ENCODE measurements at places on chromosomes 5 and 9.

DNA sequence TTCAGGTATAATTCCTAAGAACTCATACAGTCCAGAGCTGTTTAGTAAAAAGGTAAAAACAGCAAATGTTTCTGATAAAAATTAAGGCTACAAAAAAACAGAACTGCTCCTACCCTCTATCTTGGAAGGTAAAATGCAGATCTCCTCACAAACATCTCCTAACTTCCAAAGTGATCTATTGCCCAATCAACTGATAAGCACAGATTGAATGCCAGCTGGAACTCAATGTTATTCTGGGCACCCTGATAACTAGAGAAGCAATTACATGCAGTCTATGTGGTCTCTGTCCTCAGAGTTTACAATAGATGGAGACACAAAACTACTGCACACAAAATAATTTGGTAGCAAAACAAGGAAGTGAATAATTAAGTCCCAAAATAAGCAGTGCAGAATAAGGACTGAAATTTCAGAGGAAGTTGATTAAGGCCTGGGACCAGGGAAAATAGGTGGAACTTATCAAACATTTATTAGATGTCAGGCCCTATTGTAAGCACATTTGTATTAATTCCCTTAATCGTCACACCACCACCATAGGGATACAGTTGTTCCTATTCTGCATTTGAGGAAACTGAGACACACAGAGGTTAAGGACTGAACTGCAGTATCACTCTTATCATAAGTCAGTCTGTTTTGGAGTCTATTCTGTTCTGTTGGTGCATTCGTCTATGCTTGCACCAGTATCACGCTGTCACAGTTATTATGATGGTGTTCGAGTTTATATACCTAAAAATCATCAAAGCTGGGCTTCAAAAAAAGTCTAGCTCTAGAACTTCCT is 102.2 kb upstream of the TARS1 start:
- no peak for DNase-seq
- no peaks in the 10 kb centered on the region for H3K36me3 ChIP-seq
- H3K4me3 ChIP-seq = no peak overlapping the region
- H3K27me3 ChIP-seq = no peaks in the 10 kb centered on the region

DNA sequence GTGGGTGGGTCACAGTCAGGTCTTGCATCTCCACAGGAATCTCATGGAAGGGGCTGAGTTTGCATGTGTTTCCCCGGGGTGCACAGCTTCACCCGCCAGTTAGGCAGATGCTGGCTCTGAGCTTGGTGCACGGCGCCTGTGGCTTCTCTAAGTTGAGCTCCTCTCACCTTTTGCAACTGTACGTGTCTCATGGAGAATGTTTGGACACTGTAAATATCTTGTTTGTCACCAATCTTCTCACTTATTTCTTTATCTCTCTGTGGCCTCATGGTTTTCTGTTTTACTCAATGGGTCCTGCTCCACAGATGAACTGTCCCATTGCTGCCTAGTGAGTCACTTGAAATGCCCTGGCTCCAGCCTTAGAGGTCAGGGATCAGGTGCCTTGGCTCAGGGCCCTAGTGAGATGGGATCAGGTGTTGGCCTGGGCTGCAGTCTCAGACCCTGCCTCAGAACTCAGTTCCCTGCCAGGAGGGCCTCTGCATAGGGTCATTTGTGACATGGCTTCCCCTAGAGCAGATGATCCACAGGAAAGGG is 61.6 kb downstream of the WNK2 start:
- H3K27ac ChIP-seq = peak overlapping the region; percentile 27
- H3K36me3 ChIP-seq = no peaks in the 10 kb centered on the region
- DNase-seq = no peak
- H3K4me1 ChIP-seq = peaks cover 42% of the 10 kb centered on the region
- no peak overlapping the region for H3K4me3 ChIP-seq

GRCh38 chr9:11352612-11353011 is 739.8 kb upstream of the PTPRD start:
- H3K27ac ChIP-seq = no peak overlapping the region
- H3K4me1 ChIP-seq = no peaks in the 10 kb centered on the region
- H3K36me3 ChIP-seq = no peaks in the 10 kb centered on the region
- no peak for DNase-seq
- H3K4me3 ChIP-seq = no peak overlapping the region

DNA sequence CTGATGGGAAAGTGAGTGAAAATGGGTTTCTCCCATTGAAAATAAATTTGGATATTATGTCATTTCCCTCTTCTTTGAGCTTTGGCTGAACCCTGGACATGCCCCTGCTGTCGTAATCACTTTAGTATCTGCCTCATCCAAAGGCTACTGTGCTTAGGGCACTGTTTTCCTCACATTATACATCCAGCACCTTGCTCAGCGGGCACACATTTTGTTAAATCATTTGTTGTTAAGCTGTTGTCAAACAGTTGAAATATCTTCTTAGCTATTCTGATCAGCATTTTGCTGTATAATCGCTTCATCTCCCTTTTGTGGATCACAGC is 352.7 kb upstream of the CD180 start:
- peaks cover 10% of the 10 kb centered on the region for H3K4me1 ChIP-seq
- H3K27me3 ChIP-seq = no peaks in the 10 kb centered on the region
- H3K27ac ChIP-seq = peak overlapping the region; percentile 1
- H3K36me3 ChIP-seq = no peaks in the 10 kb centered on the region
- H3K4me3 ChIP-seq = no peak overlapping the region

GRCh38 chr5:1463326-1464095 is 18.3 kb upstream of the SLC6A3 start:
- no peak overlapping the region for H3K27ac ChIP-seq
- H3K4me3 ChIP-seq = no peak overlapping the region

GRCh38 chr9:7976167-7976755 is 176.7 kb upstream of the DMAC1 start:
- no peak for DNase-seq
- no peaks in the 10 kb centered on the region for H3K27me3 ChIP-seq
- H3K36me3 ChIP-seq = no peaks in the 10 kb centered on the region
- H3K27ac ChIP-seq = no peak overlapping the region
- no peak overlapping the region for H3K4me3 ChIP-seq

DNA sequence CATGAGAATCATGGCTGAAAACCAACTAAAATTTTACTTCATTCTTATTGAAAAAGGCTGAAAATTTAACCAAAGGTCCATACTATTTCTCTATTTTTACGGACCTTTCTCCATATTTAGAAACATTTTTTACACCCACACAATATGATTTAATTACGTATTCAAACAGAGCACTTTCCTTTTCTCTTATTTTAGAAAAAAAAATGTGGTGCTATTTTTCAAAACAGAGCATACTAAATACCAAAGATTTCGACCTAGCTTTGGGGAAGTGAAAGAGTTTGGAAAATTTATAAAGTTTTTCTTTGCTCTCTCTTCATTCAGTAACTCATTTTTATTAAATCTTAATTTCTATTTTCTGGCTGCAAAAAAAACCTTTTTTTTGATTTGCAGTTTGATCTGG is 38.1 kb downstream of the RNF145 start:
- no peaks in the 10 kb centered on the region for H3K27me3 ChIP-seq
- no peak overlapping the region for H3K4me3 ChIP-seq
- H3K36me3 ChIP-seq = peaks cover 37% of the 10 kb centered on the region
- peaks cover 33% of the 10 kb centered on the region for H3K4me1 ChIP-seq

- peak overlapping the region; percentile 76 for H3K4me3 ChIP-seq
- no peaks in the 10 kb centered on the region for H3K36me3 ChIP-seq
- peak overlapping the region; percentile 96 for H3K27ac ChIP-seq
- H3K4me1 ChIP-seq = peaks cover 73% of the 10 kb centered on the region
Observed at GRCh38 chr9:121598965-121599871, 52.2 kb upstream of the DAB2IP start.

GRCh38 chr9:113807173-113808061 is 68.7 kb upstream of the ZNF618 start:
- H3K27ac ChIP-seq = no peak overlapping the region
- no peaks in the 10 kb centered on the region for H3K36me3 ChIP-seq
- peak; percentile 22 for DNase-seq
- peaks cover 21% of the 10 kb centered on the region for H3K27me3 ChIP-seq

GRCh38 chr5:78829811-78830527 is 155.1 kb downstream of the ARSB start:
- H3K27ac ChIP-seq = peak overlapping the region; percentile 31
- peaks cover 16% of the 10 kb centered on the region for H3K4me1 ChIP-seq
- no peaks in the 10 kb centered on the region for H3K27me3 ChIP-seq
- no peak overlapping the region for H3K4me3 ChIP-seq

GRCh38 chr5:114473541-114473940 is 111.7 kb downstream of the KCNN2 start:
- H3K4me1 ChIP-seq = no peaks in the 10 kb centered on the region
- no peak overlapping the region for H3K27ac ChIP-seq
- H3K4me3 ChIP-seq = no peak overlapping the region

GRCh38 chr5:96197347-96197746 is 235.7 kb upstream of the ELL2 start:
- H3K27ac ChIP-seq = no peak overlapping the region
- no peaks in the 10 kb centered on the region for H3K27me3 ChIP-seq
- no peaks in the 10 kb centered on the region for H3K4me1 ChIP-seq
- no peak for DNase-seq
- no peaks in the 10 kb centered on the region for H3K36me3 ChIP-seq

DNA sequence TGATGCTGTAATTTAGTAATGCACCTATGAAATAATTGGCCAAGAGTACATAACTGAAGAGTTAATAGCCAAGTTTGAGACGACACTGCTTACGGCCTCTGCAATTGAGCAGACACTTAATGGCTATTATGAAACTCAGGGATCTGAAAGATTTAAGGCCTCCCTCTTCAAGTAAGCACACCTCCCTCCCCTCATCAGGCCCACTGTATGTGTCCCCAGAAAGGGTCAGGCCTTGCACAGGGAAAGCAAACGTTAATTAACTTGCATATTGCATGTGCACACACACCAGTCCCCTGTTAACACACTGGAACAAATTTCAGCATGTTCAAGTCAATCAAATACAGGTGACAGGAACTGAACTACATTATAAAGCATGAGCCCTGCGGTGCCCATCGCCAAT is 163.6 kb downstream of the SPOCK1 start:
- H3K27ac ChIP-seq = no peak overlapping the region
- peaks cover 11% of the 10 kb centered on the region for H3K4me1 ChIP-seq
- DNase-seq = no peak

GRCh38 chr9:111994831-111995458 is 98.3 kb downstream of the UGCG start:
- H3K36me3 ChIP-seq = no peaks in the 10 kb centered on the region
- no peaks in the 10 kb centered on the region for H3K27me3 ChIP-seq
- H3K4me1 ChIP-seq = no peaks in the 10 kb centered on the region
- DNase-seq = no peak

DNA sequence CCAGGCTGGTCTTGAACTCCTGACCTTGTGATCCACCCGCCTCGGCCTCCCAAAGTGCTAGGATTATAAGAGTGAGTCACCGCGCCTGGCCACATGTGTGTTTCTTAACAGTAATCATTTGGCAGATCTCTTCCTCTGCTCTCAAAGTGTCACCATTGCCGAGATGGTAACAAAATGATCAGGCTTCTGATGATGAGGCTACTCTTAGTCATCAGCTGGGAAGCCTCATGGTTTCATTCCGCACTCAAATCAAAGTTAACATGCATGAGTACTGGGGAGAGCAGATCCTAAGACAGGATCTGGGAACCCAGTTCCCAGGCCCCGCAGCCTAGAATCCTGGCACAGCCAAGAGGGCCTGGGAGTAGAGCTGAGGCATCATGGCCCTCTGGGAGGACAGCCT is 27.4 kb downstream of the BARHL1 start:
- H3K27me3 ChIP-seq = no peaks in the 10 kb centered on the region
- H3K27ac ChIP-seq = no peak overlapping the region
- H3K4me1 ChIP-seq = no peaks in the 10 kb centered on the region
- no peak overlapping the region for H3K4me3 ChIP-seq
- H3K36me3 ChIP-seq = peaks cover 85% of the 10 kb centered on the region

DNA sequence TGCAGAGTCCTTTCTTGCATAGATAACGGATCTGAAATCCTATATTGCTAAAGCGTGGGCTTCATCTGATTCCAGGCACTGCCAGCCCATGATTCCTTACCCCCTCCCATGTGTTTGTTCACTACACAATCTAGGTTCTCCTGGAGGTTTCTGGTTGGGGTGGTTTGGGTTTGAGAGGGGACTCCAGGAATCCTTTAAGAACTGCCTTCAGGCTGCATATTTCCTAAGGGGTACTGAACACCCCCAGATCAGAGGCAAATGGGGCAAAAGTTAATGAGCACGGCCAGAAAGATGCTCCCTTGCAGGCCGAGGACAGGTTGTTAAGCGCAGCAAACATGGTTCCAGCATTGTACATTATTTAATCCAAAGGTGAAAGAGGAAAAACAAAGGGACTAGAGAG is 9.9 kb downstream of the NR2F1 start:
- H3K27ac ChIP-seq = no peak overlapping the region
- no peak overlapping the region for H3K4me3 ChIP-seq
- H3K4me1 ChIP-seq = peaks cover 12% of the 10 kb centered on the region
- DNase-seq = no peak

DNA sequence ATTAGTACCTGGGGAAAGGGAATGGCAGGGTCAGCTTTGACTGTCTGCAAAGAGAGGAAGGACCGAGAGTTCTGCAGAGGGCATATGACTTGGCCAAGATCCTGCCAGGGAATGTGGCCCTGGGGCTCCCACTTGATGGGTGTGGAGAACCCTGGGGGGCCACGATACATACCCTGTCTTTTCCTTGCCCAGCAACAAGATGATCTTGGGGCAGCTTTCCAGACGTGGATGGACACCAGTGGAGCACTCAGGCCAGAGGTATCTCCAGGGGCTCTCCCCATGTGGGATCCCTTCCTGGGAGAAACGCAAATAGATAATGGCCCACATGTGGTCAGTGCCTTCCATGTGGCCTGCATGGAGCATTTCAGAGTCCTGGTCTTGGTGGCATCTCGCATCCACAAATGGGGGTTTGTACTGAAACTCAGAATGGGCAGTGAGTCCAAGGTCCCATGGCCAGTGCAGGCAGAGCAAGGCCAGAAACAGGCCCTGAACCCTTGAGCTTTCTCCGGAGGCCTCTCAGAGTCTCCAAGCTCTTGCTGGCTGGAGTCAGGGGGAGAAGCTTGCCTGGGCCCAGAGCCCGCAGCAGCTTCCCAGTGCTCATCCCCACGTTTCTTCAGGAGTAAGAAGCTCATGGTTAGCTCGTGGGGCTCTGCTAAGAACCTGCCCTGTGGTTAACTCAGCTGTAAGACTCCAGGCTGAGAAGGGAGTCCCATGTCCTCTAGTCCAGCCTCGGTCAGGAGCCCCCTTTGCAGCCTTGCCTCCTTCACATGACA is 18.3 kb upstream of the ORM1 start:
- H3K36me3 ChIP-seq = peaks cover 17% of the 10 kb centered on the region
- H3K27ac ChIP-seq = no peak overlapping the region
- H3K4me3 ChIP-seq = no peak overlapping the region
- DNase-seq = no peak

GRCh38 chr5:168603746-168604145 is 24.6 kb upstream of the PANK3 start:
- no peaks in the 10 kb centered on the region for H3K36me3 ChIP-seq
- DNase-seq = no peak
- H3K27me3 ChIP-seq = peaks cover 8% of the 10 kb centered on the region
- H3K4me3 ChIP-seq = no peak overlapping the region
- H3K4me1 ChIP-seq = no peaks in the 10 kb centered on the region
- no peak overlapping the region for H3K27ac ChIP-seq

Data from left ventricle myocardium inferior (tissue), 1 donor.